ENCODE measurements at places on chromosomes 3 and 15. TPM values are rescaled to one million over a fixed set of nuclear protein-coding genes. Genes with fewer than 3 reads are reported as not detected.

KNG1 gene
- total RNA-seq = 1.0 TPM

GHSR gene
- total RNA-seq = not detected

CADPS gene
- 2.9 TPM for total RNA-seq

GRCh38 chr3:42032693-42033349 is 58.3 kb upstream of the TRAK1 start:
- DNase-seq = peak; percentile 24

GRCh38 chr15:91865950-91866349 is 12.4 kb downstream of the SLCO3A1 start:
- no peak for DNase-seq

Data from colonic mucosa (tissue), 4 donors.